ENCODE measurements at places on chromosomes 12 and 14.

GRCh38 chr14:65156568-65157366, 54.5 kb upstream of the MAX start:
- DNase-seq, result peak; percentile 86

- no peak for DNase-seq
These were observed 78.8 kb upstream of the BCL11B start for GRCh38 chr14:99350751-99351150.

GRCh38 chr12:40375076-40375475, 150.3 kb downstream of the LRRK2 start:
- no peak for DNase-seq

GRCh38 chr12:64998371-64999147, 122.5 kb downstream of the WIF1 start:
- DNase-seq, result no peak

DNA sequence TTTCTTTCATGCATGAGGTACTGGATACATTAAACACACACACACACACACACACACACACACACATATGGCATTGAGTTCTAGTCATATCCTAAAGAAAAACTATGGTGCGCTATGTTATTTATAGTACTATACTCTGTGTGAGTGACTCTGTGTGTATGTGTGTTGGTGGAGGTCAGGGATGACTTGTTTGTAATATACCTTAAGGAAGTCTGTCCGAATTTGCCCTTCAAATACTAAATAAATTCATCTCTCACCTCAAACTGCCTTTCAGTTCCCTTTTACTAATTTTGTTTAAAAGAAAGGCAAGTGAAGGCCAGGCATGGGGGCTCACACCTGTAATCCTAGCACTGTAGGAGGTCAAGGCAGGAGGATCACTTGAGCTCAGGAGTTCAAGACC, 2.1 kb upstream of the AKAP5 start:
- no peak for DNase-seq

DNA sequence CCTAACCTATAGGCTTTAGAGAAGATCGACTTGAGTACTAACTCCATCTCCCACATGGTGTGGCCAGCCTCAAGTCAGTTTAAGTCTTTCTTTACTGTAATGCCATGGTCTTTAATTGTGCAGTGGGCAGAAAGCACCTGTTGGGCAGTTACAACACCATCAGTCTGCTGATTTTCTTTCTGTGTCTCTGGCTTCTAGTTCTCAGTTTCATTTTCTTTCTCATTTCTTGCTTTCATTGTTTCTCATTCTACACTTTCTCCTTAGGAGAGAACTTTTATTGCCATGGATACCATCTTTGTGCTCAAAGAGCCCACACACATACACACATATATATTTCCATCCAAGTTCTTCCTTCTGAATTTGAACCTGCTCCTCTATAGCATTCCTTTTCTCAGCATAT, 96.1 kb upstream of the SLC16A7 start:
- no peak for DNase-seq

GRCh38 chr12:108136697-108137096, 7.6 kb downstream of the WSCD2 start:
- no peak for DNase-seq

DNA sequence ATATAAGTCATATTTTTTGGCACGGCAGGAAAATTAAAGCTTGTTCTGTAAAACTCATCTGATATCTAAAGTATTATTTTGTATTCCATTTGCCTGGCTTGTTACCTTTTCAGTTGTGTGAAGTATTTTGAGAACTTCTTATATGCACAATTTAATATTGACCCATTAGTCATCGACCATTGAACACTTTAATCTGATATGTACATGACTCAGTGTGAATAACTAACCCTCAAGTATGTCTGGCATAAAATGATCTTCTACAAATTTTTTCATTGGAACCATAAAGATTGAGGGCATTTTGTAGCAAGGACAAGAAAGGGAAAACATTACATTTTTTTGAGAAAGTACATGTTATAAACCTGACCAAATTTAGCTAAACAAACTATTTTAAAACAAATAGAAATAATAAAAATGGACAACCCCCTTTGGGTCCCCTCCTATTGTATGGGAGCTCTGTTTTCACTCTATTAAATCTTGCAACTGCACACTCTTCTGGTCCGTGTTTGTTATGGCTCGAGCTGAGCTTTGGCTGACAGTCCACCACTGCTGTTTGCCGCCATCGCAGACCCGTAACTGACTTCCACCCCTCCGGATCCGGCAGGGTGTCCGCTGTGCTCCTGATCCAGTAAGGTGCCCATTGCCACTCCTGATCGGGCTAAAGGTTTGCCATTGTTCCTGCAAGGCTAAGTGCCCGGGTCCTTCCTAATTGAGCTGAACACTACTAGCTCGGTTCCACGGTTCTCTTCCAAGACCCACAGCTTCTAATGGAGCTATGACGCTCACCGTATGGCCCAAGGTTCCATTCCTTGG, 118.8 kb downstream of the SLC6A15 start:
- DNase-seq, result no peak

GRCh38 chr14:20460458-20461224, 593 bp downstream of the PIP4P1 start:
- DNase-seq, result peak; percentile 47

DNA sequence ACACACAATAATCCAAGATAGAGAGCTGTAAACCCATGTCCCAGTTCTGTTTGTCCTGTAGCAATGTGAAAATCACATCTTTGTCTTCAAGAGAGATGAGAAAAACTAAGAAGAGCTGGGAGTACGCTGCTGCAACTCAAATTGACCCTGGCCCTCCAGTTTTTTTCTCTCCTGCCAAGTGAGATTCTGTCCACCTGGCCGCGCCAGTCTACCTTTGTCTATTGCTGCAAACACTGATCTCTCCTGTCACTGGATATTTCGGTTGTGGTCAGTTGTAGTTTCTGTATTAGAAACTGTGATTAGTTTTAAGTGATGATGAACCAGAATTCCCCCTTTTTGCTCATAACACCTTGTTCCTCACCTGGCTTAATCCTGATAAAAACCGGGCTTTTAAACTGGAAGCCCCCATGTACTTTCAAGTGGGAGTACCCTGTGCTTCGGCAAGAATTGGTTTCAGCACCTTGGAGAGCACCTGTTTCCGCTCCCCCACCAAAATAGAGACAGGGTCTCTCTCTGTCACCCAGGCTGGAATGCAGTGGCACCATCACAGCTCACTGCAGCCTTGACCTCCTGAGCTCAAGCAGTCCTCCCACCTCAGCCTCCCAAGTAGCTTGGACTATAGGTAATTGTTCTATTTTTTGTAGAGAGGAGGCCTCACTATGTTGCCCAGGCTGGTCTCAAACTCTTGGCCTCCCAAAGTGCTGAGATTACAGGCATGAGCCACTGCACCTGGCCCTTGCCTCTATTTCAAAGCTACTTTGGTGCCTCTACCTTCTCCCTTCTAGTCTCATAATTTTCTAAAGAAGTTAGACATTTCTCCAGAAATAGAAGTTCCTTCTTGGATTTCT, 156.8 kb downstream of the PHETA1 start:
- DNase-seq, result no peak

DNA sequence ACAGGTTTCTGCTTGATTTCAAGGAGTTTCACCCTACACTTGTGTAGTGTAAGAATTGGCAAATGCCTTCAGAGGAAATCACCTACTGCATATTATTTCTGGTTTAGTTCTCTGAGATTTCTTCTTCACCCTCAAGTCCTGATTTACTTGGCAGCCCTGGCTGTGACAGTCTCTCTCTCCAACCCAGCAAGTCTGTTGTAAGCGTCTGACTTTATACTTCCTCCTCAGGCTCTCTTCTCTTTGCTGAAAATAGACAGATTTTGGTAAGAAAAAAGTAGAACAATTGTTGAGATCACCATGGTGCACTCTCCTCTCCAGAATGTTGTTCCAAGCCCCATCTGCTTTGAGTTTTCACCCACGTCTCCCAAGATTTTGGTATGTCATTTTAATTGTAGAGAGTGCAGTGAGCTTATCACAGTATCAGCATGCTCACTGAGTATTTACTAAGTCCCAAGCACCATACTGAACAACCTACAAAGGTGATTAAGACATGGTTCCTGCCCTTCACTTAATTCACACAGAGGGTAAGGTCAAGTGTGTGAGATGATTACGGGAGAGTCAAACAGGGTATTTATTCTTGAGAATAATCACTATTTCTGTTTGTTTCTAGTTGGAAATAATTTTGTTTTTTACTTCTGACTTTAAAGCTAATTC, 148.7 kb downstream of the MDGA2 start:
- DNase-seq, result no peak

DNA sequence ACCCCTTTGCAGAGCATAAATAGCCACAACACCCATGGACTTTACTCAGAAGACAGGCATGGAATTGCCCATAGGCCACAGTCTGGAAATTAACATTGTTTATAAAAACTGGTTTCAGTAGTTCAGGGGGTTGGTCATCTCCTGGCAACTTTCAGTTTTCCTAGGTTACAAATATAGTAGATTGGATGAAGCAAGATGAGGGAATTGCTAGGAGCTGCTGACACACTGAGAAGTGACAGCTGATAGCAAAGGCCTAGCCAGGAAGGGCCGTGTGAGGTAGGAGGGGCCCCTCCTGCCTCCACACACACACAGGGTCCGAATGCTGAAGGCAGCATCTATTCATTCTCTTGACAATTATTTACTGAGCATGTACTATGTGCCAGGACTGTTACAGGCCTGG, 8.3 kb downstream of the GALNT16 start:
- no peak for DNase-seq

GRCh38 chr12:42648061-42648460, 58.5 kb upstream of the PRICKLE1 start:
- no peak for DNase-seq

- no peak for DNase-seq
These were observed 235.5 kb downstream of the TMEM121 start for GRCh38 chr14:105761842-105762241.

GRCh38 chr12:13436182-13436581, 239.7 kb downstream of the EMP1 start:
- DNase-seq, result no peak

- DNase-seq, result no peak
These were observed 99.1 kb upstream of the DYNC1H1 start for GRCh38 chr14:101865288-101865687.

DNA sequence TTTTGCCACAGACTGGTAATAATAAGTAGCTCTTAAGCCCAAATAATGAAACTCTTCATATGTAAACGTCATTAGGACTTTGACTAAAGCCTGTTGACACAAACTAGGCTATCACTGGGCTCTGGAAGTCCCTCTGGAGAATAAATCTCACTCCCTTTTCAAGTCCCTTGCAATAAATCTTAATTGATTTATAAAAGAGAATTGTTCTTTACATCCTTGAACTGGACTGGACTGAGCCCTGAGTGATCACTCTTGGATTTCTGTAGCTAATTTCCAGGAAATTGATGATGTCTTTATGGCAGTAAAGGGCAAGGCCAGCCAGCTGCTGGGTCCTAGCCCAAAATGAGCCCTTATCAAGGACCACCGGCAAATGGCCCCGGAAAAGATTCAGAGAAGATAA, 1162.7 kb downstream of the BCL11B start:
- no peak for DNase-seq

GRCh38 chr12:113057565-113058485, 1.3 kb downstream of the DTX1 start:
- no peak for DNase-seq

DNA sequence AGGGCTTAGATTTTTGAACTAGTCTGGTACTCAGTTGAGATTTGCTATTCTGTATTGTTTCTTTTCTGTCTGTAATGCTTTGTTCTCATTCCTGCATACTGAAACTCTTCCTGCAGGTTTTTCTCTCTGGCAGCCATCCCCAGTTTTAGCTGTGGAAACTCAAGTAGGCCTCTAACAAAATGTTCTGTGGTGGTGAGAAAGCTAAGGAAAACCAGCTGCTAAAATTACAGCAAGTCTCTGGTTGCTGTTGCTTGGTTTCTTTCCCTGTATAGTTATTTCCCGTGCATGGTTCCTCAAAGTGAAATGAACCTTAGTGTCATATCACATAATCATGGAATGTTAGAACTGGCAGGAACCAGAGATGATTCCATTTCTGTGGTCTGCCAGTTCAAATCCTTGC, 442.5 kb downstream of the NRXN3 start:
- no peak for DNase-seq

All from suppressor macrophage treated with lipopolysaccharide for 4 hours (primary cell).